NCI-H1092 (cell line): ENCODE measurements at places on chromosomes 13 and 19.

- DNase-seq, result no peak
Observed at GRCh38 chr19:8638078-8638619, 7.7 kb downstream of the NFILZ start.

GRCh38 chr19:10517361-10517759, at the start of gene S1PR5:
S1PR5 (minus strand) TSS chr19:10517447; CDS start chr19:10515011, 2,436 bp downstream.
- DNase-seq, result no peak

DNA sequence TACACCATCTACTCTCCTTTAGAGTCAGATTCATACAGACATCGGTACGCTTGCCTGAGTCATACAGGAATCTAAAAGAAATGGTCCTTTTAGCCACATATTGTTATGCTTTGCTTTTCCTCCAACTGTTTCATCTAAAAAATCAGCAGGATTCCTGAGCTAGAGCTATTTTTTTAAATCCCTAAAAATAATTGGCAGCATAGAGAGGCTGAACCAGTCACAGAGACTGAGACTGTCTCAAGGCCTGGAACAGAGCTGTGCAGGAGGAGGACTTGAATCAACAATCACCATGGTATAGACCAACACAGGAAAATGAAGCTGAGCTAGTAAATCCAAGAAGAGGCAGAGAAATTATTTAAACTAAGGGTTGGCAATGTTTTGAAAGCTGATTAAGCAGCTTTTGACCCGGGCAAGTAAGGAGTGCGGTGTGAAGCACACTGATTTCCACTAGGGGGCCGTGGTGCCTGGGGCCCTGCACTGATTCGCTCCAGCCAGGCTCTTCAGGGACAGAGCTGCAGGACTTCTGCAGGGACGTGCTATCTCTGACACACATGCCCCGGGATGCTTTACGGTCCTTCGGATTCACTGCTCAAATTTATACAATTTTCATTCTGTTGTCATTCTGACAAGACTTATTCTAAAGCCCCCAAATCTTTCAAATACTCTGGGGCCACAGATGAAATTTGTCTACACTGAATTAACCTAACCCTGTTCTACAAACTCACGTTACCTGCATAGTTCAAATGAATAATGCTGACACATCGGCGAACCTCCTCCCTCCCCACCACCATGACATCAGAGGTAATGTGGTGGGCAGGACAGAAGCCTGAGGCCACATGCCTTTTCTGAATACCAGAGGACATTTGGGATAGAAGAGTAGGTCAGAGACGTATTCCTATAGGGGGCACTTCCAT, 87.6 kb upstream of the SLC15A1 start:
- DNase-seq, result no peak

- DNase-seq, result no peak
Observed at GRCh38 chr13:26048741-26049140, 3.1 kb downstream of the SHISA2 start.

DNA sequence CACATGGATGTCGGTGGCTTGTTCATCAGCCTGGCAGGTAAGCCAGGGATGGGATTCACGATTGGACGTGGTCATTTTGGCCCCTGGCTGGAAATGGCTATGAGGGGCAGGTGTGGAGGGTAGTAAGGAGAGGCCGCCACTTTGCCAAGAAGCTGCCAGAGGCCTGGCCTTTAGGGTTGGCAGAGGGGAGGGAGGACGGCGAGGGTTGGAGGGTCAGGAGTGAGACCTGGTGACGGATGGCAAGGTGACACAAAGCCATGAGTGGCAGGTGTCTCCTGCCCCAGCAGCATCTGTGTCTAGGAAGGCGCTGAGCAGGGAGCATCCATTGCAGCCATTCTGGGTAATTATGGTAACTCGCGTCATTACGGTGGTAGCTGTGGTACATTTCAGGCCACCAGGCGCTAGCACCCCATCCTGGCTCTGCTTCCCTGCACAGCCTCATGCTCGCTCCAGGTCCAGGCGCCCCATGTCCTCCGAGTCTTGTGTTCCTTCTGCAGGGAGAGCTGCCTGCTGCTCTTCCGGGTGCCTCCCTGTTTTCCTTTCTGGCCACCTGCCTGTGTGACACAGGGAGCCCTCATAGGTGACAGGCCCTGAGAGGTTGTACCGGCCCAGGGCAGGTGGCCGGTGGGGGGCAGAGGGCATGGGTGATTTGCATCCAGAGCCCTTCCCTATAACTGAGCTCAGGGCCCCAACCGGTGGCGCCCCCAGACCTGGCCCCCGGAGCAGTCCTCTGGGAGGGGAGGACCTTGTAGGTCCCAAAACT, 4.2 kb downstream of the SSBP4 start:
- no peak for DNase-seq

GRCh38 chr19:4502282-4503131, 15.8 kb downstream of the PLIN4 start:
- DNase-seq, result no peak

DNA sequence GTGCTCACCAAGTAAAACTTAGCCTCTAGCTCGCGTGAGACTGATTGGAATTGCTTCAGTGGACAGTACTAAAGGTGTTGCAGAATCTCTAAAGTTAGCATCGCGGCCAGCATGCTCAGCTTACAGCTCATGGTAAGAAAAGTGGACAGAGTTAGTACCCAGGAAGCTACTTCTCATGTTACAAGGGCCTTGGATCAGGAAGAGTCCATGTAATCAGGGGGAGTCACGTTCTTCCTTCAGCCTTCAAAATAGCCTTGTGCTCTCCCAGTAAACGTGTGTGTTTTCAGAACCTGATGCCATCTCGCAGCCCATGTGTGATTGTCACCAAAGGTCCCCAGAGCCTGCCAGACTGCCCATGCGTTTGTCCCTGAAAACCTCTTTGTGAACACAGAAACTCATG, 195.8 kb upstream of the RNF113B start:
- no peak for DNase-seq

- no peak for DNase-seq
Observed at GRCh38 chr13:30107121-30107520, 200.2 kb downstream of the KATNAL1 start.

DNA sequence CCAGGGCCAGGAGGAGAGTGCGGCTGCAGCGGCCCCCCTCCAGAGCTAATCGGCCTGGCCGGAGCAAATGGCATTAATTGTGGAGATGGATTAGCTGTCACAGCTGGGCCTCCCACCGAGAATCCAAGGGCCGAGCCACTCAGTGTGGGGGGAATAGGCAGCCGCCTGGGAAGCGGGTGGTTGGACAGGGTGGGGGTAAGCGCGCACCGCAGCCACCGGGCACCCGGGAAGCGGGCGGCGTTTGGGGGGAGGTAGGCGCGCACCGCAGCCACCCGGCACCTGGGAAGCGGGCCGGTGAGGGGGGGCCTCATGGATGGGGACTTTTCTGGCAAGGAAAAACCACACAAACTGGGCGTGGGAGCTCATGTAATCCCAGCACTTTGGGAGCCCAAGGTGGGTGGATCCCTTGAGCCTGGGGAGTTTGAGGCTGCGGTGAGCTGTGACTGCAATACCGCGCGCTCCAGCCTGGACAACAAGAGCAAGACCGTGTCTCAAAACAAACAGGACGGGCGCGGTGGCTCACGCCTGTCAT, 9.7 kb downstream of the R3HDM4 start:
- no peak for DNase-seq

- peak; percentile 3 for DNase-seq
Observed at GRCh38 chr13:63636316-63636993, 2220.8 kb upstream of the PCDH20 start.

DNA sequence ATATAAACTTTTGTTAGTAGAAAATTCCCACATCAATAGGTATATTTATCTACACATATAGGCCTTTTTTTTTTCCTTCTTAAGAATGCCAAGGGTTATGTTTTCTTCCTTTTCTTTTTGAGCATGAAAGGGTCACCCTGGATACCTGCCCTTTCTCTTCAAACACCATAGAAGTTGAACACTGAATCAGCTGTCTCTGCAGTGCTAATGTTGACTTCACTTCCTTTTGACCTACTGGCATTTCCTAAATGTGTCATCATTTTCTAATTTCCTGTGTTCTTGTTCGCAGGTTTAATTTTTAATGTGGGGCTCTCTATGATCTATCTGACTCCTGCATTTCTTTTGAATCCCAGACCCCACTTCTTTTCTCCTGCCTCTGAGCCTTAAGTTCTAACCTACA, 532.0 kb downstream of the GPC6 start:
- DNase-seq, result no peak

- peak; percentile 96 for DNase-seq
Observed at GRCh38 chr19:42325308-42325895, at the start of gene MEGF8. MEGF8 (plus strand) TSS chr19:42325635; CDS start chr19:42326244, 609 bp downstream.

DNA sequence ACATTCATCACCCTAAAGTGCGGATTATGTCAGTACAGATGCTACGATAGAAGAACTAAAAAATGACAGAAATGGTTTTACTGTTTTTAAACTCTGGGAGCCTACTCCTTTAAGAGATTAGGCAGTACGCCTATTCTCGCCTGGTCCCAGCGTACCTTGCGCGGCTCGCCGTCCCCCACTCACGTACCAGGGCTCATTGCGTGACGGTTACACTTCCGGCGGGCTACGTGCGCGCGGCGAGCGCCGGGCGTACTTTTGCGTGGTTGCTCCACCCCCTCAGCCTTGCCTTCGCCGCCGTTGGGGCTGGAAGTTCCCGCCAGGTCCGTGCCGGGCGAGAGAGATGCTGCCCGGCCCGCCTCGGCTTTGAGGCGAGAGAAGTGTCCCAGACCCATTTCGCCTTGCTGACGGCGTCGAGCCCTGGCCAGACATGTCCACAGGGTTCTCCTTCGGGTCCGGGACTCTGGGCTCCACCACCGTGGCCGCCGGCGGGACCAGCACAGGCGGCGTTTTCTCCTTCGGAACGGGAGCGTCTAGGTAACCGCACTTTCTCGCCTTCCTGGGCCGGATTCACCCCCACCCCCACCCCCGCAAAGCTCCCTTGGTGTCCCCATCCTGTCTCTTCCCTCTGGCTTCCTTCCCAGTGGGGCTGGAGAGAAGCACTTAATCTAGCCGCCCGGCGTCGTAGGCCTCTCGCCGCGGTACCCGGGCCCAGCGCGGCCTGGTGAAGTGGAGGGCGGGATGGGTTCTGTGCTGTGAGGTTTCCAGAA, at the start of gene NUP58:
Gene NUP58 (plus strand): TSS at position 279 of the 767 bp plus-strand sequence. CDS start 149 bp downstream, at position 428.
- DNase-seq, result peak; percentile 93

DNA sequence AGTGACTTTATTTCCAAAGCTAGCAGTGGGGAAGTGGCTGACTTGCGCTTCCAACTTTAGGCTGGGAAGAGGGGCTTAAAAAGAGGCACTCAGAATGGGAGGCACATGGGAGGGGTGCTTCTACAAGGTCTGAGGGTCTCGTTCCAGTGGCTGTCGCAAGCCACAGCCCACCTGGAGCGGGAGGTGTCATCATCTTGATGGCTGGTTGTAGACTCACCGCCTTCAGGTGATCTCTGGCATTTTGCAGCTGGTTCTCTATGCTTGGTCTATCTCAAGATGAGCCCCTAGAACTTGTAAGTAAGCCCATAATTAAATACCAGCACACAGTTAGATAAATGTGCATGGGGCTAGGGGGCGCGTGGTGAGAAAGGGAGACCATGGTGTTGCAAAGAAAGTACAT, 9.2 kb downstream of the TEX29 start:
- no peak for DNase-seq

DNA sequence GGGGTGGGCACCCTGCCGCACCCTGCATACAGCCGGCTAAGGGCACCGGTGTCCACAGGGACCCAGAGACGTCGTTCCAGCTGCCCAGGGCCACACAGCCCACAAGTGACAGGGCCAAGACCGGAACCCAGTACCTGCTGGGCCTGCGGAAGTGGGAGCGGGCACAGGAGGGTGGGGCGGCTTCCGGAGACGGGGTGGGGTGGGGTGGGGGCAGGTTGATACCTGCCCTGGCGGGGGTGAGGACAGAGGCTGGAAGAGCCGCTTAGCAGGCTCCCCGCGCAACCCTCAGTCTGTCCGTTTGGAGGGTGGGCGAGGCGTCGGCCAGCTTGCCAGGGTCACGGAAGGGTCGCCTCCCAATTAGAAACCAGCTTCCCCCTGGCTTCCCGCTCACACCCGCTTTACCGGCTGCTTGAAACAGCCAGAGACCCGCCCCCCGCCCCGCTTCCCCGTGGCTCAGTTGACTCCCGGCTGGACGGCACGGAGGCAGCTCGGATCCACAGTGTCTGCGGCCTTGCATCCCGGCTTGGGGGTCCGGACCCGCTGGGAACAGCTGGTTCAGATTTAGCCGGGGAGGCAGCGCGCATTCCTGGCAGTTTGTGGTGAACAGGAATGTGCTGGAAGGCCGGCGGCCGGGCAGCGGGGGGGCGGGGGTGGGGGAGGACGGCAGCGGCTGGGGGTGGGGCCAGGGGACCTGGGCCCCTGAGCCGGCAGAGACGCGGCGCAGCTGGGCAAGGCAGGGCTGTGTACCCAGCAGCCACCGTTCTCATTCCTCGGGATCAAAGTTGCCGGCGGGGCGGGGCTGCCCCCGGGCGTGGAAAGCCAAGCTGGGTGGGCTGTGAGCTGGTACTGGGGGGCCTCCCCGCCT, 1.9 kb downstream of the CNN2 start:
- no peak for DNase-seq

DNA sequence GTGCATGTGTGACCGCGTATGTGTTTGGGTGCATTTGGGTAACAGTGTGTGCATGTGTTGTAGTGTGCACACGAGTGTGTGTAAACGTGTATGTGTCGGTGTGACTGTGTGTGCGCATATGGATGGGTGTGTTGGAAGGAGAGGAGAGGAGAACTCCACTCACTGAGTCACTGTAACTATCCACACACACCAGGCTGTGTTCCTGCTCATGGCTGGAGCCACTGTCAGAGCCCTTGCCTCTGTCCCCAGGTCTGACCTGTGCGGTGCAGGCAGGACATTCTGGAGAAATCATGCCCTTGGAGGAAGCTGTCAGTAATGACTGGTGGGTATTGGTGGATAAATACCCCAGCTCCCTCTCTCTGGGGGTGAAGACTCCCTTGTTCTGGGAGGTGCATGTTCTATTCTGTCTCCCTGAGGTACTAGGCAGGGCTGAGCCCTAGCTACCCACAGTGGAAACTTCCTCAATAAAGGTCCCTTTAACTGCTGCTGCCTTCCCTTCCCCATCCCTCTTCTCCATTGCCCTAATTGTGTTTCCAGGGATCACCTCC, 48.4 kb downstream of the CYP4F22 start:
- no peak for DNase-seq

DNA sequence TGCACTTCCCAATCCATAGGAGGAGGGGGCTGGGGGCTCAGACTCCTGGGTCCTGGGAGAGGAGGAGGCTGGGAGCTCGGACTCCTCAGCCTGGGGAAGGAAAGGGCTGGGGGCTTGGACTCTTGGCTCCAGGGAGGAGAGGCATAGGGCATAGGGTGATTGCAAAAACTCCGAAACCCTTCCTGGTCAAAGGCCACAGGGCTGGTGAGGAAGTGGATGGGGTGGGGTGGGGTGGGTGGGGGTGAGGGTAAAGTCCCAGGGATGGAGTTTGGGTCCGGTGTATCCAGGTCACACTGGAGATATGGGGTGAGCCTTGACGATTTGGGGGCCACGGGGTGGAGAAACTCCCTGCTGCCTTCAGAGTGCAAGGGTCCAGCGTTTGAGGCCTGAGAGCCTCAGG, 2.8 kb downstream of the MYH14 start:
- DNase-seq, result no peak

- DNase-seq, result no peak
Observed at GRCh38 chr19:1400281-1401137, 833 bp downstream of the GAMT start.

- no peak for DNase-seq
Observed at GRCh38 chr19:50778906-50779430, 8.7 kb downstream of the GPR32 start.

GRCh38 chr13:43544011-43544410, 242.8 kb downstream of the ENOX1 start:
- no peak for DNase-seq

GRCh38 chr19:47106821-47107201, 6.8 kb downstream of the ZC3H4 start:
- no peak for DNase-seq
